ENCODE measurements at places on chromosomes 16 and 17.

GRCh38 chr16:67943619-67944504 lies at the start of gene LCAT:
Gene LCAT (minus strand): TSS chr16:67944120. CDS start chr16:67944101, 19 bp downstream.
- no peak for DNase-seq

DNA sequence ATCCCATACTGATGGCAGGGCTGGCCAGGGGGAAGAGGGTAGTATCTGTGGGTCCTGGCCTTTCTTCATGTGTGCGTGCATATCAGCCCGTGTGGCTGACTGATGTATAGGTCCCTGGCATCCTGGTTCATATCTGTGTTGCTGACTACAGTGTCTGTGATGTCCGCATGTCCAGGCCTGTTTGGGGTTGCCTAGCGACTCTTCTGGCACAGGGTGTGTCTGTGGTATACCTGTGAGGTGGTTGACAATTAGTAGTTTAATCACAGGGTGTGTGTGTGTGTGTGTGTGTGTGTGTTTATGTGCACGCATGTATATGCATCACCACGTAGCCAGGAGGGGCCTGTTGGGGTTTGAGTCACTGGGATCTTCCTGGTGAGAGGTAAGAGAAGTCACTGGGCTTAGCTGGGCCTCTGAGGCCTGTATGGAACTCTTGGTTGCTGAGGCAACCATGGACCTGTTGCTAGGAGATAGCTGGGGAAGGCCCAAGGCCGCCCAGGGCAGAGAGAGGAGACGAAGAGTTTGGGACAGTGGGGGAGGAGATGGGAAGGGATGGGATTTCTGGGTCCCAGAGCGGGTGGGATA lies 603 bp upstream of the TMEM95 start:
- no peak for DNase-seq

- no peak for DNase-seq
Measured at GRCh38 chr16:85206472-85207356, 94.4 kb upstream of the CIBAR2 start.

DNA sequence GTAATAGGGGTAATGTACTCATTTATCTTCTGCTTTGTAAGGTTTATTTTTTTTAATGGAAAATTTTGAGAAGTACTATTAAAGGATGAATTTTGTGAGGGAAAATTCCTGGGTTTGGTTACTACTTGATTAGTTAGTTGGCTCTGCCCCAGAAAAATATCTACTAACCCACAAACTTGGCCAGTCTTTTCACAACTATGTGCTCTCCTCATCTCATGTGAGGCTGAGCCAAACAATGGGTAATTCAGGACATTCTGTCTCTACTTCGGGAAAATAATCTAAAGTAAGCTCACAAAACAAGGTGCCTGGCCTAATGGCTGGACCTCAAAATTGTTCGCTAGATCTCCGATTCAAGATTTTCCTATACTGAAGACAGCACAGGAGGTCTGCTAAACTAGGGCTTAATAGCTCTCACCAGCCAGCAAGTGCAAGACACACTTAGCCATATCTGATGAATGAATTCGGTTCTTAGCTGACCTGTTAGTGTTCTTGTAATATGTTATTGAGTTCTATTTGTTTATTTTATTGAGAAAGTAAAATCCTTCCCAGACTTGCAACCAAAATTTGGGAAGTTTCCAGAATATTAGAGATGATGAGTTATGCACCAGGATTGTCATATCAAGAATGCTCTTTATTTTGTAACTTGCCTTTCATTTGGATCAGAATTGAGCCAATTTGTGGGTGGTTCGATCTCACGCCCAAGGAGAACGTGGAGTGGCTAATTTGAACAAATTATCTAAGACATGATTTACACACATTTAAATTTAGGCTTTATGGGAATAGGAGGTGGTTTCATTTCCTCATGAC lies 5.7 kb downstream of the KCNJ16 start:
- no peak for DNase-seq

DNA sequence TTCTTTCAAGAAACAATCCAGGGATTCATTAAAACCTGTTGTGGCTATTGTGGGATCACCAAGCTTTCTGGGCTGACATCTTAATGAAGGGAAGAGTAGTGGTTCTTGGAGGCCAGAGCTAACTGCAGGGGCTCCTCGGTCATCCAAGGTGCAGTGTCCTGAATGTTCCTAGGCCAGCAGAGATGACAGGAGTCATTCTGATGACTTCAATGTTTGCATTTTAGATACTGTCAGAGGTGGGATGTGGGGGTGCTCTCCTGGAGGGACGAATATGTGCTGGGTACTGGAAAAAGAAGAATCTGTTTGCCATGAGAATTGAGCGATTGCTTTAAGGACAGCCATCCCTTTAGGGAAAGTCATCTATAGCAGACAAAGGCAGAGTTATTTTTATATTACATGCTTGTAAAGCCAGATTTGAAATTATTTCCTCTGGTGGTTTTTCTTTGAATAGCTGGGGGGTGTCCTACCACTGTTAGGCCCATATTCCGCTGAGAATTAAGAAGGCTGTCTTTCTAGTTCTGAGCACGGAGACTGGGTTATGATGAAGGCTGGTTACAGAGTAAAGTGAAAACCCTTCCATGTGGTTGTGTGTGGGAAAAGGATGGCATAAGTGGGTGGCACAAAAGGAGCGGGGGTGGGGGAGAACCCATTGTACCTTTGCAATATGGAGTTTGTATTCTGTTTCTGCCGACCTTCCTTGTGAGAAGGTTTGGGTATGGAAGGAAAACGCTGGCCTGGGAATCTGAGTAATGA lies 7.4 kb downstream of the HLF start:
- DNase-seq, result no peak

- DNase-seq, result peak; percentile 68
Measured at GRCh38 chr16:14448879-14449278, 181.2 kb downstream of the PARN start.

DNA sequence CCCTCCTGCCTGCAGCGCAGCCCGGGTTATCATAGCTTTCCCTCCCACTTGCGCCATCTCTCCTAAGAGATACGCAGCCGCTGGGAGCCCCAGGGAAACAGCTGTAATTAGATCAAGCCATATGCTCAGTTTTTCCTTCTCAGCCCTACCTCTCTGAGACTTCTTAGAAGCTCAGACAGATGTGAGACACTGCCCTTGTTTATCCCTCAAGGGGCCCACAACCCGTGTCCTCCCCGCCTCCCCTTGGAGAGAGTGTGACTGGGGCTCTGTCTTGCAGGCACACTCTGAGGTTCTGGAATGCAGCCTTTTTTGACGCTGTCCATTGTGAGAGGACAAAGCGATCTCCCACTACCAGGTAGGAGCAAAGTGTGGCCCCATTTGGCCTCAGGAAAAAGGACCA lies 31.2 kb downstream of the CIBAR2 start:
- no peak for DNase-seq
